ENCODE measurements at places on chromosomes 3 and 15.

DNA sequence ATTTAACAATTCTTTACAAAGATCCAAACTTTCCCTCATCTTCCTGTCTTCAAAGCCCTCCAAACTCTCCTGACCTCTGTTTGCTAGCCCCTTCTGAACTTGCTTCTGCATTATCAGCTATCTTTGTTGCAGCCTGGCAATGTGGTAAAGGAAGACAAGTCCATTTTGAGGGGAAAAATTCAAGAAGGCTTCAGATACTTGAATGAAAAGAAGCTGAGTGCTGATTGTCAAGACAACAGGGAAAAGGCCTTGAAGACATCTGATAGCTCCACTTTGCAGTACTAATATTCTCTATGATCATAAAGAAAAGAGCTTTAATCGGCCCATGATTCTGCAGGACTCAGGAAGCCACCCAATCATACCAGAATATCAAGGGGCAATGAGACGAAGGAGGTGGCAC lies 91.8 kb downstream of the LMLN start:
- DNase-seq, result no peak

DNA sequence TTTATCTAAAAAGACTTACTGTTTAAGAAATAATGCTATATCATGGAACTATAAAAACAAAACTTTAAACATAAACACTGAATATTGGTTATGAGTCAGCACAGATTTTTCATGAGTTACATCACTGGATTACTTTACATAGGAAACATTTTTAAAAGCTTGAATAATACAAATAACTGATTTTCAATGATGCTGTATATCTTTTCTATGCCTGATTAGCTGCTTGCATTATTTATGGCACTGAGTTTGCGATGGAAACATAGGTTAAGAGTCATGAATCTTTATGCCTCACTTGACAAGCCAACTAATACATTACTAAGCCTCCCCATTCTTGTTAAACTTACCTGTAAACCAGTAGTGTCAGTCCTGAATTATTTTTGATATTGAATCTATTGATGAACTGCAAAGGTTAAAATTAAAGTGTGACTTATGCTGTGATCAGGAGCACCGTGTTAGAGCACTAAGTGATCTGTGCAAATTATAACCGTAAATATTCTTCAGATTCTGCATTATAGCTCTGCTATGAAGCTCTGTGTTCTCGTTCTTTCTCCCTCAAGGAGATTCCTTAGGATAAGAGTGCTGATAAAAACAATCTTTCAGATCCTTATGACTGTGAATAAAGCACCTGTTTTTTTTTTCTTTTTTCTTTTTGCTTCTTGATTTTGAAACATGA lies 437.3 kb upstream of the BCHE start:
- no peak for DNase-seq

GRCh38 chr3:38843898-38844297 lies 27.9 kb upstream of the SCN10A start:
- no peak for DNase-seq

- no peak for DNase-seq
Observed at GRCh38 chr3:127846576-127846975, 24.3 kb upstream of the MGLL start.

- DNase-seq, result no peak
Observed at GRCh38 chr15:78617516-78617915, 3.3 kb downstream of the CHRNA3 start.
